ENCODE measurements at places on chromosomes 4 and X.

GRCh38 chr4:121338518-121338917, 42.3 kb downstream of the QRFPR start:
- DNase-seq = no peak

DNA sequence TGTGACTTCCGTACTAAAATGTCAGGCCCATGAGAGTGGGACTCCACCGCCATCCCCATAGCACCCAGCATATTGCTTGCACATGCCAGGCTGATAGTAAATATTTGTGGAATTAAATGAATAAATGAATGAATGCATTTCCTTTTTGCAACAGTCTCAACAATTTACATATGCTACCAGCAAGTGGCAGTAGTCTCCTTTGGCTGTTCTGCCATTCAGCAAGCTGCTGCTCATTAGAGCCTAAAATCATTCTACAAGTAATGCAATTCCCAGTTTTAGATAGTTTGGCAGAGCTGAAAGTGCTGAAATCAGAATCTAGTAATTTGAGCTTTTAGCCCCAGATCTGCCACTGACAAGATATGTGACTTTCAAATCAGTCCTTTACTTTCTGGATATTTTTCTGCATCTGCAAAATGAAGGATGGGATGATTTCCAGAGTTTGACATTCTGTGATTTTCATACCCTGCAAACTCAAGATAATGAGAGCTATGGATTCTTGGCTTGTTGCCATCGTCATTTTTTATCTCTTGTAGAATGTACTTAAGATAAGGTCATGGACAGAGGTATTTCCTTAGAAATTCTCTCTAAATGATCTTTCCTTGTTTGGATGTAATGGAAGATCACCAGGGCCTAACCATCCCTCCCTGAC, 35.7 kb upstream of the INTS6L start:
- peak; percentile 68 for DNase-seq

- DNase-seq = no peak
Measured at GRCh38 chr4:70544279-70544868, 26.0 kb downstream of the AMTN start.

DNA sequence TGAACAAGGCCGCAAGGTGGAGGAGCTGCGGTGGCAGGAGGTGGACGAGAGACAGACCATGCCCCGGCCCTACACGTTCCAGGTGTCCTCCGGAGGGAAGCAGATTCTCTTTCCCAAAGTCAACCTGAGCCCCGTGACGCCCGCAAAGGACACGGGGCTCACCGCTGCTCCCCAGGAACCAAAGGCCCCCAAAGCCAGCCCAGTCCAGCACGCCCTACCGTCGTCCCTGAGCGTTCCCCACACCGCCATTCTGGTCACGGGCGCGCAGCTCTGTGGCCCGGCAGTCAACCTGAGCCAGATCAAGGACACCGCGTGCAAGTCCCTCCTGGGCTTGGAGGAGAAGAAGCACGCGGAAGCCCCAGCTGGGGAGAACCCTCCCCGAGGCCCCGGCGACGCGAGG, 72.2 kb downstream of the AASDH start:
- no peak for DNase-seq
